ENCODE measurements at places on chromosomes 4 and X. TPM values are rescaled to one million over a fixed set of nuclear protein-coding genes. Genes with fewer than 3 reads are reported as not detected.

The XAGE2 gene
- total RNA-seq = 0.50 TPM

The FDCSP gene
- not detected for total RNA-seq

The TRIM61 gene
- total RNA-seq = 3.6 TPM

The SSX3 gene
- not detected for total RNA-seq

The TEX11 gene
- total RNA-seq = not detected

The P2RY10 gene
- not detected for total RNA-seq

The PIN4 gene
- 6.1 TPM for total RNA-seq

The MAGEA9B gene
- total RNA-seq = not detected

The TMPRSS11D gene
- total RNA-seq = not detected

The ARR3 gene
- total RNA-seq = not detected

The TLR10 gene
- 1.9 TPM for total RNA-seq
